Gastroesophageal sphincter (tissue), 4 donors: ENCODE measurements at places on chromosomes 13 and 19.

DNA sequence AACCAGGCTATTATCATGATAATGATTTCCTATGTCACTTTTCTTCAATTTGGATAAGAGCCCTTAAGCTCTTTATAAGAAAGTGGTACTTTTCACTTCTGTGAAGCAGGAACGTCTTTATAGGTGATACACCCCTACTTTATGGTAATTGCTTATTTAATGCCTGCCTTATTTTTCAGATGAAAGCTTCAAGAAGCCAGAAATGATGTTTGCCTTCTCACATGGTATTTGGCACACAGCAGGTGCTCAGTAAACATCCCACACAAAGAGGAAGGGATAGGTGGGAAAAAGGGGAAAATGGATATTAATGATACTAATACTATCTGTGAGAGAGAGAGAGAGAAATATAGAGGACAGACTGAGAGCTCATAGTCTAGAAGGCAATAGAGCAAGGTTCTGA lies 29.0 kb upstream of the WASF3 start:
- no peak for ATAC-seq

GRCh38 chr13:94033098-94033497 lies 446.4 kb downstream of the DCT start:
- ATAC-seq: no peak

DNA sequence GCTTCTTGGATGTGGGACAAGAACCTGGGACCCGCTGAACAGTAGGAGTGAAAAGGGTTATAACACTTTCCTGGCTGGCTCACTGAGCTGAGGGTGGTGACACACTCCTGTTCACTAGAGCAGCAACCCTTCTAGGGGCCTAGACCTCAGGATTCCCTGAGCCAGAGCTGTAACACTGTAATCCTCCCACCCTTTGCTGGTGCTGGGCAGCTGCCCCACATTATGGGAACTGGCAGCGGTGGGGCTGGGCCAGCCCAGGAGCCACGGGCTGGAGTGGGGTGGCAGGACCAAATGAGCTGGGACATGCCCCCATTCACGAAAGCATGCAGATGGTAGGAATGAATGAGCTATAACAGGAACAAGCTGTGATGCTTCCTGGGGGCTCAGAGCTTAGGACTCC lies 110.6 kb downstream of the B3GLCT start:
- ATAC-seq: no peak

GRCh38 chr13:35699825-35700510 lies 223.5 kb upstream of the MAB21L1 start:
- ATAC-seq: no peak

GRCh38 chr19:9934132-9934950 lies 2.0 kb downstream of the OLFM2 start:
- peak; percentile 67 for ATAC-seq

DNA sequence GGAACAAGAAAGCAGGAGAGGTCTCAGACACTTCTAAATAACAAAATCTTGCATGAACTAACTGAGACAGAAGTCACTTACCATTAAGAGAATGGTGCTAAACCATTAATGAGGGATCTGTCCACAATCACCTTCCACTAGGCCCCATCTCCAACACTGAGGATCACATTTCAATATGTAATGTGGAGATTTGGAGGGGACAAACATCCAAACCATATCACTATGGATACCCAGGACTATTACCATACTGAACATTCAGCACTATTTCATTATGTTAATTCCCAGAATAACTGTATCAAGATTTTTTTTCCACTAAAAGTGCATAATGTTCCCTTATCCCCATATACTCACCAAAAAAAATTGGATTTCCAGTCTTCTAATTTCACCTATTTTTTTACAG lies 491.8 kb downstream of the LMO7 start:
- ATAC-seq: no peak

DNA sequence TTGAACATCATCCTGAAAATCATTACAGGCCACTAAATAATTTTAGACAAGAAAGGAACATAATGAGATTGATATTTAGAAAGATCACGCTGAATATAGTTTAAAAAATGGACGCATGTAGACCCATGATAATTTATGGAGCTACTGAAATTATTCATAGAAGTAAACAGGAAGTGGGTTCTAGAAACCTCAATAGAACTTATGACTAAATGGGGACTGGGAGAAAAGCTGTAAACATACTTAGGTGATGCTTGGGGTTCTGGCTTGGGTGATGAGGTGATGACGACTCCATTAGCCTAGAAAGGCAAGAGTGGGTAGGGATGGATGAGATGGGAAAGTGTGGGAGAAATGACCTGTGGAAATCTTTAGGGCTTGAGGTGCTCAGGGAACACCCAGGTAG lies 484.0 kb downstream of the MYO16 start:
- ATAC-seq: no peak

DNA sequence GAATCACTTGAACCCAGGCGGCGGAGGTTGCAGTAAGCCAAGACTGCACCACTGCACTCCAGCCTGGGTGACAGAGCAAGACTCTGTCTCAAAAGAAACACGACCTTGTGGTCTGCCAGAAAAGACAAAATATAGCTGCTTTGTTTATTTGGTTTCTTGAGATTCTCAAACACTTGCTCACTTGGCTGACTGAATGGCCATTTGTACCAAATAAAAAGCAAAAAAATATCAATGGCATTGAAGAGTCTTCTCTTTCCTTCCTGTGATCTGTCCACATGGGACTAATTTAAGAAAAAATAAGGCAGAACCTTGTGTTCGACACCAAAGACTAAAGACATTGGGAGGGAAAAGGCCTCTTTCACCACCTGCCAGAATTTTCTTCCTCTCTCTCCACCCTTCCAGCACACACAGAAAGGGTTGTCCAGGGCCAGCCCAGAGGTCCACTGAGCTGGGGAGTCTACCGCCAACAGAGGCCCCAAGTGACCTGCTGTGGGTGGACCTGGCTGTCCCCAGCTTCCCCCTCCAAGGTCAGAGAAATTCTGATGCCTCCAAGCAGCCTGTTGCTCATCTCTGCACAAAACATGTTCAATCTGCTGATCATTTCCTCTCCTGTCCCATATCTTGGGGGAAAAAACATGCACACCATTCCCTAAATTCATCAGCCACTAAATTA lies 5.9 kb downstream of the BRME1 start:
- no peak for ATAC-seq

GRCh38 chr13:38090913-38091312 lies 221.3 kb upstream of the TRPC4 start:
- no peak for ATAC-seq

DNA sequence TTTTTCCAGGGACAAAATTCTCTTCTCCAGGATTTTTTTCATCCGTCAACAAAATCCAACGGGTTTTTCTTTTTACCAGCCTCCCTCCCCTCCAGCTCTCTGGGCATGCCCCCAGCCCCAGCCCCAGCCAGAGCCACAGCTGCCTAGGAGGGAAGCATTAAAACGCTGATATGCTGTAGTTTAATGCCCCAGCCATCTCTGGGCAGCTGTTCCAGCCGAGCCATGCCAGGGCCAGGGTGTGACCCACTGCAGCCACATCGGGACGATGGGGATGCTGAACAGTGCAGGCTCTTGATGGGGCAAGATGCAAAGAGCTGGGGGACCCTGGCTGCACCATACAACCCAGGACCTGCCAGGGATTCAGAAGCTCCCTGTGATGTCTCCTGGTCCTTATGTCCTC lies 32.1 kb downstream of the TSHZ3 start:
- ATAC-seq: no peak

DNA sequence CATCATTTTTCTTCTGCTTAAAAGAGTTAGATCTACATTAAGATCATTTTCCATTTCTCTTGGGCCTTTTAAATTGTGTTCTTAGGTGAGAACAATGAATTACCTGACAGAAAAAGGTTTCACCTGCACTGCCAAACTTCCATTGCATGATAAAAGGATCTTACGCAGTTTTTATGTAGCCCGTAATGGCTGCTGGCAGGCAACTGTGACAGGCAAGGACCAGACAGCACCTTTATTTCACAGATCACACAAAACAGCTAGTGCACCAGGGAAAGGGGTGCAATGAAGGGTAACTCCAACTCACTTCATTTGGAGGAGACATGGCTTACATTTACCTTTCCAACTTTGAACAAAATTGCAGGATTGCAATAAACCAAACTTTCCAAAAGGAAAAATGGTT lies 159.8 kb downstream of the SLITRK1 start:
- no peak for ATAC-seq

DNA sequence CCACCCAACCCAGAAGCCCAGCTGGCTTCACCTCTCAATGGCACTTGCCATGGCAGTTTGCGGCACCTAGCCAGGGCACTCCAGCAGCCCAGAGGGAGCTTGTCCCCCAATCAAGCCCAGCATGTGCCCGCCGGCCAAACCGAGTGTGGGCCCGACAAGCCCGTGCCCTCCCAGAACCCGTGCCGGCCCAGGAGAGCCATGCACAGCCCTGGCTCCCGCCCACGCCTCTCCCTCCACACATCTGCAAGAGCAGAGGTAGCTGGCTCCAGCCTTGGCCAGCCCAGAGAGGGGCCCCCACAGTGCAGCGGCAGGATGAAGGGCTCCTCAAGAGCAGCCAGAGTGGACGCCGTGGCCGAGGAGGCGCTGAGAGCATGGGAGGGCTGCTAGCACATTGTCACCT lies 2278.0 kb upstream of the PCDH20 start:
- peak; percentile 43 for ATAC-seq

DNA sequence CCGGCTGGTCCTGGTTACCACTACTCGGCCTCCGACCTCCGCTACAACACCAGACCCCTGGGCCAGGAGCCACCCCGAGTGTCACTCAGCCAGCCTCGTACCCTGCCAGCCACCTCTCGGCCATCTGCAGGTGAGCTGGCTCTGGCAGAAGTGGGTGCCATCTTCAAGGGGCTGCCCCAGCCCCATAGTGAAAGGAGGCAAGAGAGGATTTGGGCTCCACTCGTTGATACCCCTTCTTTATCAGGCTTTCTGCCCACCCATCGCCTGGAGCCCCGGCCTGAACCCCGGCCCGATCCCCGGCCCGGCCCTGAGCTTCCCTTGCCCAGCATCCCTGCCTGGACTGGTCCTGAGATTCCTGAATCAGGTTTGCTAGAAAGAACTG lies 7.1 kb downstream of the LTBP4 start:
- ATAC-seq: no peak
